ENCODE measurements at places on chromosomes 7 and 10. TPM values are rescaled to one million over a fixed set of nuclear protein-coding genes. Genes with fewer than 3 reads are reported as not detected.

Gene LSM5
- total RNA-seq: 92.9 TPM

GRCh38 chr7:107570298-107570697 is 6.5 kb downstream of the DUS4L start:
- no peaks in the 10 kb centered on the region for H3K27me3 ChIP-seq
- DNase-seq: peak; percentile 43
- peaks cover 4% of the 10 kb centered on the region for H3K4me1 ChIP-seq
- H3K36me3 ChIP-seq: peaks cover 26% of the 10 kb centered on the region
- no peak overlapping the region for H3K4me3 ChIP-seq
- no peak overlapping the region for H3K27ac ChIP-seq

Gene LANCL2
- 10.9 TPM for total RNA-seq

- no peak for DNase-seq
- H3K4me1 ChIP-seq: no peaks in the 10 kb centered on the region
- no peak overlapping the region for H3K4me3 ChIP-seq
- H3K27ac ChIP-seq: no peak overlapping the region
- H3K36me3 ChIP-seq: no peaks in the 10 kb centered on the region
These were observed 141.1 kb downstream of the DIP2C start for GRCh38 chr10:548238-548901.

DNA sequence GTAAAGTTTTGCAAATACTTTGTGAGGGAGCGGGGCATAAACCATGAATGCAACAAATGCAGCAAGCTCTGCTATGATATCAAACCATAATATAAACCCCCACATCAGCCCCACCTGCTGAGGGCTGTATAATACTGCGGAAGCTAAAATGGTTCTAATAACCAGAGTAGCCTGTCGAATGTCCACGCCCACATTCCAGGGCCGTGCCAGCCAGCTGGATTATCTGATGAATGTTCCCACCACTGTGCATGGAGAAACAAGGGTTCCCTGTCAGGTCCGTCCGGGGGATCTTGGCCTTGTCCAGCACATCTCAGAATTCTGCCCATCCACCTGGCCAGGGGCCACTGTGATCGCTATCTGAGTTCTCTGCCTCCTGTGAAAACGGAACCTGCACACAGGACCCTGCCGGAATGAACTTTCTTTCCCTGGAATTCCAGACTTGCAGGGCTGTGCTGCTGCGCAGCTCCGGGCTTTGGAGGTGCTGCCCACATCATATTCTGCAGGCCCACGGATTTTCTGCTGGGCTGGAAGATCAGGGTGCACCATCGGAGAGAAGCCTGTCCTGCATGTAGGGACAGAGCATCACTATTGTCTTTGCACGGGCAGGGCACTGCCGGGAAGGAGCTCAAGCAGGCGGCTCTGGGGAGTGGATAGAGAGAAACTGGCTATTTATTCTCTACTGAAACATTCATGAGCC is 77.0 kb upstream of the GNA12 start:
- no peaks in the 10 kb centered on the region for H3K27me3 ChIP-seq
- no peak overlapping the region for H3K27ac ChIP-seq
- no peak overlapping the region for H3K4me3 ChIP-seq
- peaks cover 2% of the 10 kb centered on the region for H3K4me1 ChIP-seq
- H3K36me3 ChIP-seq: peaks cover 53% of the 10 kb centered on the region

- H3K27me3 ChIP-seq: no peaks in the 10 kb centered on the region
- no peak overlapping the region for H3K27ac ChIP-seq
- DNase-seq: no peak
- peaks cover 13% of the 10 kb centered on the region for H3K36me3 ChIP-seq
These were observed 47.4 kb upstream of the EZH2 start for GRCh38 chr7:148931470-148931869.

GRCh38 chr10:71326464-71326881 is 7.4 kb downstream of the SLC29A3 start:
- H3K27ac ChIP-seq: no peak overlapping the region
- H3K4me3 ChIP-seq: no peak overlapping the region
- H3K4me1 ChIP-seq: peaks cover 3% of the 10 kb centered on the region
- H3K27me3 ChIP-seq: no peaks in the 10 kb centered on the region
- DNase-seq: no peak

Measured in activated CD4-positive, alpha-beta T cell treated with anti-CD3 and anti-CD28 coated beads, Interleukin-2, amount 10 ng/mL, durations not matched to agents 24 days and 14 days (primary cell).